Kasumi-1 (cell line): ENCODE measurements at places on chromosomes 2 and 18.

DNA sequence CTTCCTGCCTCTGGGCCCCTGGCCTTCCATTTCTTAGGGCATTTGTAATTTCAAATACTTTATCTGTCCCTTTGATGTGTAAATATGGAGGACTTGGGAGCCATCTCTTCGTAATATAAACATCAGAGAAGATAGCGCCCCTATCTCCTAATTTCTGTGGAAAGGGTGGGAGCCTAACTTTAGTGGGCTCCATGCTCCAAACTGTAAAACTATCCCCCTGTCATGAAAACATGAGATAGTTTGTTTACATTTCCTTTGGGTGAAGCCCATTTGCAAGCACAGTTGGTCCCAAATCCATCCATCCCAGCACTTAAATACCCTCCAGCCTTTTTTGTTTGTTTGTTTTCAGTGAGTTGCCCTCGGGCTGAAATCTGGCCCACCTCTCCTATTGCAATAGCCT is 782.6 kb upstream of the FSHR start:
- no peak for DNase-seq

DNA sequence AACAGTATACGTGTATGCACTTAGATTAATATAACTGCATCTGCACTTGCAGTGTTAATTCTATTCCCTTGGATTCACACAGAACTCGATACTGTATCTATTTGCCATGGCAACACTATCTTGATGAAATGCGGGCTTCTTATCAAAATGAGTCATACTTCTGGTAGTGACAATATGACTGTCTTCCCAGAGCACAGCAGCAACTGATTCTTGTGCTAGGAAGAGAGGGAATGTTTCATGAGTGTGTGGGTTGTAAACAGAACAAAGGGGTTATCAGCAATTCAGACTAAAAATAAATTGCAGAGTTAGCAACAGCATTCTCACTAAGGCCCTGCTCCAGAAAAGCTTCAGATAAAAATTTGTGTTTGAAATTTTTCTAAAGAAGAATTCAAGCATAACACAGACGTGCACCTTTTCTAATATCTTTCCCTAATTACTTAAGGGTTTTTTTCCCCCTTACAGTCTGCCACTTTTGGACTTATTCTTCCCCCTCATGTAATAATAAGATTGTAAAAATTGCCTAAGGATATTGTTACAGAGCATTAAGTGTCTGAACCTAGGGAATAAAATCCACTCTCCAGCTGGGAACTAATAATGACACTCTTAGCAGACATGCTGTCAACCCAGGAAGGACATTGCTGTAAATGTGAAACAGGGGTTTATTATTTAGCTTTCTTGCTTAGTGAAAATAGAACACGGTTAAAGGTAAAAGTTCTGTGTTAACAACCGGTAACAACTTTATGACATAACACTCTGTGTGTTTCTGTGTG is 99.9 kb upstream of the SLC38A11 start:
- no peak for DNase-seq

- DNase-seq, result no peak
Measured at GRCh38 chr2:80281049-80281448, 23.5 kb downstream of the LRRTM1 start.

- DNase-seq, result no peak
Measured at GRCh38 chr18:9787712-9788111, 79.6 kb downstream of the RAB31 start.

DNA sequence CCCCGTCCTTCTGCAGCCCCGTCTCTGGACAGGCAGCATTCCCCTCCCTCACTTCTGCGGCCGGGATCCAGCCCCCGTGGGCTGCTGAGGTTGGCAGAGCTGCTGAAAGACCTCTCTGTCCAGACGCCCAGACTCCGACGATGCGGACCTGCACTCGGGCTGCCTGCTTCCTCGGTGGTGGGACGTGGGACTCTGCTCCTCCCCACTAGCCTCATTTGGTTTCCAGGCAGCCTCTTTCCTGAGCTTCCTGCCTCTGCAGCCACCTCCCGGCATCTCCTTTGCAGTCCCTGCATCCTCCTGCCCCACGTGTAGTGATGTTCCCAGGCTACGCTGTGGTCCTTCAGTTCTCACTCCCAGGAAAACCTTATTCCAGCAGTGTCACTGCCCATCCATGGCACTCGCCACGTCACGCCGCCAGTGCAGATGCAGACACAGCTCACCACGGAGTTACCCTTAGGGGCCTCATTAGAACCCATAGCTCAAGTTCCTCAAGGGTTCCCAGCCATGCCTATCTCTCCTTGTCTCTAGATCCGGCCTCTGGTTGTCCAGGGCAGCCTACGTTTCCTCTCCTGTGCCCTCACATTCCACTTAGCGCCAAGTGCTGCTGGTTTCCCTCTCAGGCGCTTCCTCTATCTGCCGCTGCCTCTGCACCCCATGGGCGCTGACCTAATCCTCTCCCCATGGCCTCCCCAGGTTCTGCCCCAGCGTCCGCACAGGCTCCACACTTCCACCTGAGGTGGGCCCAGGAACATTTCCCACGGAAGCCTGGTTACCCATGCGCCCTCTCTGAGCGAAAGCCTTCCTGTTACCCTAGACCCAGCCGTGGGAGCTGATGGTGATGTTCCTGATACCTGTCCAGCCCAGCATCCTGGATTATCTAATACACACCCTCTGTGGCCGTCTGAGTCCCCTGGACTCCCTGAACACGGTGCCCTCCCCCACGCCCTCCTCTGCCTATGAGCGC is 318.3 kb upstream of the MYT1L start:
- no peak for DNase-seq

DNA sequence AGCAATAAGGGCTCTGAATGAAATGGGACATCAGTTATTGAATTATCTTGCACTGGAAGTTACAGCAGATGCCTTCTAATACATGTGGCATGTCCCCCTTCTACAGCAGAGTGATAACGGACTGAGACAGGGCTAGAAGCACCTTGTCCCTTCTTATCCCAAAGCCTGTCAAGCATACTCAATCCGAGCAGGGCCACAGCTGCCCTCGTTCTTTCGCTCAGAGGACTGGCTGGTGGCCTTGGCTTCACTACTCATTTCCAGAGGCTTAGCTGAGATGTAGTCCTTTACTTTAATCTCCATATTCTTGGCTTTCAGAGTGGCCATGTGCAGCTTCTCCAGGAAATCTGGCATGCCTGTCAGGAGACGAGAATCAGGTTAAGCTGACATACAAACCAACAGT is 22.1 kb downstream of the STARD7 start:
- DNase-seq, result no peak

GRCh38 chr2:43129676-43130547 is 96.5 kb downstream of the ZFP36L2 start:
- no peak for DNase-seq

- no peak for DNase-seq
Measured at GRCh38 chr2:188158337-188159100, 133.2 kb upstream of the GULP1 start.

DNA sequence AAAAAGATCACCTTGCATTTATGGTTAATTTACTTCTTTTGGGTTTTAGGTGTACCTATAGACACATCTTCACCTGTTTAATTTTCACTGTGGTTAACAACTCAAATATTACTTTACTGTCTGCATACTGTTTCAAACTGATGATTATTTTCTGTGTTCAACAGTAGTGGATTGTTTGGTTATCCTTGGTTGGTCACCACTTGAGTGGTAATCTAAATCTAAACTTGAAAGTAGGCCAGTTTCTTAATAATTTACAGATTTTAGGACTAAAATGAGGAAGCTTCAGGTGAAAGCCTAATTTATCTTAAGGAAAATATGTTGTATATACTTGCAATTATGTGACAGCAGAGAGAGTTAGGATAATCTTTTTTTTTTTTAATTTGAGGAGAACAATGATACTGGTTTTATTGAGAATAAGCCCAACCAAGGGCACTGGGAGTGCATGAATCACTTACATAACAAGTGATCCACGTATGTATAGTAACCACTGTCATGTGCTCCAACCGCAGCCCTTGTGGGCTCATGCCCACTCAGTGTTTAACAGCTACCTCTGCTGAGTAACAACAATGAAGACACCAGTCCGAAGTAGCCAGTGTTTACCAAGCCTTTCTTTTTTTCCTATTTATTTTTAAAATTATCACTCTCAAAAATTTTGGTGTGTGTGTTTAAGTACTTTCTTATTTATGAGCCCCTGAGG is 31.0 kb upstream of the WDSUB1 start:
- DNase-seq, result no peak

DNA sequence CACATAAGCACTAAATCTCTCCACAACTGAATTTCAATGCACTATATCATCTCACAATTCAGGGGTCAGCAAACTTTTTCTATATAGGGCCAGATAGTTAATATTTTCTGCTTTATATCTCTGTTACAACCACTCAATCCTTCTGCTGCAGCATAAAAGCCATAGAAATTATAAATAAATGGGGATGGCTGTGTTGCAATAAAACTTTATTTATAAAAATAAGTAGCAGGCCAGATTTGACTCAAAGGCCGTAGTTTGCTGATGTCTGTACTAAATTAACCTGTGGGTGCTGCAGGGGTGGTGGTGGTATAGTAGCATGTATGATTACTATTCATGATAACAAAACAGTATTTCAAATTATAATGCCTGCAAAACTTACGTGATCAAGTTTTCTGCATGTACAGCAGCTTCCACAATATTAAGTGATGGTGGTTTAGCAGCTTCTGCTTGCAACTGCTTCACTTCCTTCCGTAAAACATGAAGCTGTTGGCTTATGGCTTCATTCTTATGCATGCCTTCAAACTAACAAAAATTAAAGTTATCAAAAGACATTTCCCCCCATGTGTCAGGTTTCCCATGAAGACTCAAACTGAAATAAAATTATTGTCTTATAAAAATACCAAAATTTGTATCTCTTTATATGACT is 64.1 kb downstream of the SIGLEC15 start:
- peak; percentile 24 for DNase-seq

GRCh38 chr2:190407662-190408537 is at the start of gene MFSD6:
Gene MFSD6, plus strand, starts transcription at chr2:190408355. Its CDS starts 27,675 bp downstream, at chr2:190436030.
- DNase-seq, result no peak

DNA sequence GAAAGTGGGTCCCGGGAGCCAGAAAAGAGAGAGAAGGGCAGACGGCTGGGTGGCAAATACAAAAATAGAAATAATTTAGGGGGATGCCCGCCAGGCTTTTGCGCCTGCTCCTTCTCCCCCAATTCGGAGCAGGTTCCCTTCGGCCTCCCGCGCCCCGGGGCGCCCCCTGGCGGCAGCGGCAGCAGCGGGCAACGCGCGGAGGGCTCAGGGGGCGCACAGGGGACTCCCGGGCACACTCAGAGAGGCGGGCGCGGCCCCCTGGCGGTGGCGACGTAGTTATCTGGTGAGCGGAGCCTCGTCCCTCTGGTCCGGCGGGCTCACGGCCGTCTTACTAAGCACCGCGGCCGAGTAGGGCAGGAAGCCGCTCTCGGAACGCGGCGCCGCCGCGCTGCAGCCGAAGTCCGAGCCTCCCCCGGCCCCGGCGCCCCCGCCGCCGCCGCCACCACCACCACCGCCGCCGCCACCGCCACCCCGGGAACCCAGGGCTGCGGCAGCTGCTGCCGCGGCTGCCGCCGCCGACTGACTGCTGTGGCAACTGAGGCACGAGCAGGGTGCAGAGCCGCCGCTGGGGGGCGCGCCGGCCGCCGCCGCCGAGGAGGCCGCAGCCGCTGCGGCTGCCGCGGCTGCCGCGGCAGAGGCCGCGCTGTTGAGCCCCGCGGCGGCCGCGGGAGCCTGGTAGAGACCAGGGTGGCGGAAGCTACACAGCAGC is 3.8 kb downstream of the EVX2 start:
- no peak for DNase-seq

DNA sequence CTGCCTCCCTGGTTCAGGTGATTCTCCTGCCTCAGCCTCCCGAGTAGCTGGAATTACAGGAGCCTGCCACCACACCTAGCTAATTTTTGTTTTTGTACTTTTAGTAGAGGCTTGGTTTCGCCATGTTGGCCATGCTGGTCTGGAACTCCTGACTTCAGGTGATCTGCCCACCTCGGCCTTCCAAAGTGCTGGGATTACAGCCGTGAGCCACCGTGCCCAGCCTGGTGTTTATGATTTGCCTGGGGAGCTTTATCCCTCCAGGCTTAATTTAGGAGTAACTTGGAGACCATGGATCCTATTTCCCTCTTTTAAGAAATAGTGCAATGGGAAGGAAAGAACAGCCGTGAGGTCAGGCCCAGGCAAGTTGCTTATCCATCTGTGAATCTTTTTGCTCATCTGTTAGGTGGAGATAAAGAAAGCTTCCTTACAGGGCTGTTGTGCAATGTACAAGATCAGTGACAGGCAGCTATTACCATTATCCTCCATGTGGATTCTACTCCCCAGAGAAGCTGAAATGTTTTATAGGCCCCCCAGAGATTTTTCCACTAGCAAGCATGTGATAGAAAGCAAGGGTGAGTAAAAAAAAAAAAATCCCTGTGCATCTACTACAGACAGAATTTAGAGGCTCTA is 104.9 kb upstream of the MGAT5 start:
- no peak for DNase-seq

- peak; percentile 53 for DNase-seq
Measured at GRCh38 chr2:197297266-197297665, 13.3 kb downstream of the ANKRD44 start.

DNA sequence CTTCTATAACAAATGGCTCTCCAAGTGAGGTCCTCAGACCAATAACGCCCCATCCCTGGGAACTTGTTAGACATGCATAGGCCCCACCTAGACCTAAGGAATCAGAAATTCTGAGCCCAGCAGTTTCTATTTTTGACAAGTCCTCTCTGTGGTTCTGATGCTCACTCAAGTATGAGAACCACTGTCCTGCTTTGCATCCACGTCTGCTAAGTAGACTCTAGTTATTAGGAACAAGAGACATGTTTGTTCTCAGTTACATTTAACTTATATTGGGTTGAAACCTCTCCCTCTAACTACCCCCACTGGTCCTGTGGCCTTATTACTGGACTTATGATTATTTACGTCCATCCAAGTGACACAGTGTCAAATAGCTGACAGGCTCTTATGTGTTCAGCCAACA is 70.3 kb downstream of the TMEM17 start:
- DNase-seq, result no peak

GRCh38 chr18:24019641-24020331 is 5.2 kb downstream of the TTC39C start:
- DNase-seq, result peak; percentile 82

- DNase-seq, result no peak
Measured at GRCh38 chr2:169366066-169366465, 3.7 kb upstream of the LRP2 start.

DNA sequence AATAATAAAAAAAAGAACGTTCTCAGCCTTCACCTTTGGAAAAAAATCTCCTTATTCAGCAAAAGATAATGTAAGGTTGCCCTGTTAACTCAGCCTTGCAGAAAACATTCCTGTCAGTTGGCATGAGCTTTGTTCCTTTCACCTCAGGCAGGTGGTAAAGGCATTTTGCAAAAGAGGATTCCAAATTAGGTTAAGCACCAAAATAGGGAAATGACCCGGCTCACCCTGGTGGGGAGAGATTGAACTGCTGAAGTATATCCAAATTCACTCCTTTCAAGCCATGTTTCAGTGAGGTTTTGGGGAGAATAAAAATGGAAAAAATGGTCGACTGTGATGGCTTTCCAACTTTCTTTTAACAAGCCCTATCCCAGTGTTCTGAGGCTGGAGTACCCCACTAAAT is 1988.8 kb upstream of the PIK3C3 start:
- DNase-seq, result no peak

DNA sequence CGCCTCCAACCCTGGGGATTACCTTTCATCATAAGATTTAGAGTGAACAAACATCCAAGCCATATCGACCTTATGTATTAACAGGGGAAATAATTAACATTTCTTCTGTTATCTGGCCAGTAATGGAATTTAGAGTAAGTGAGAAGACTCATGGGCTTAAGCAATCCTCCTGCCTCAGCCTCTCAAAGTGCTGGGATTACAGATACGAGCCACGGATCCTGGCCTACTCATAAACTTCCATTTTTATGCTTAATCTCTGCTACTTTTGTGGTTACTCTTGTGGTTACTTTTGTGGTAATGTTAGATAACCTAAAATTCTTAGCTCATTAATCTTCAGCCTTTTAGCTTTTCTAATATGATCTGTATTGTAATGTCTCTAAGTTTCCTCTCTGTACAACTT is 159.3 kb upstream of the SLC8A1 start:
- no peak for DNase-seq
